SIG-M5 (cell line): ENCODE measurements at places on chromosomes 16 and 17.

DNA sequence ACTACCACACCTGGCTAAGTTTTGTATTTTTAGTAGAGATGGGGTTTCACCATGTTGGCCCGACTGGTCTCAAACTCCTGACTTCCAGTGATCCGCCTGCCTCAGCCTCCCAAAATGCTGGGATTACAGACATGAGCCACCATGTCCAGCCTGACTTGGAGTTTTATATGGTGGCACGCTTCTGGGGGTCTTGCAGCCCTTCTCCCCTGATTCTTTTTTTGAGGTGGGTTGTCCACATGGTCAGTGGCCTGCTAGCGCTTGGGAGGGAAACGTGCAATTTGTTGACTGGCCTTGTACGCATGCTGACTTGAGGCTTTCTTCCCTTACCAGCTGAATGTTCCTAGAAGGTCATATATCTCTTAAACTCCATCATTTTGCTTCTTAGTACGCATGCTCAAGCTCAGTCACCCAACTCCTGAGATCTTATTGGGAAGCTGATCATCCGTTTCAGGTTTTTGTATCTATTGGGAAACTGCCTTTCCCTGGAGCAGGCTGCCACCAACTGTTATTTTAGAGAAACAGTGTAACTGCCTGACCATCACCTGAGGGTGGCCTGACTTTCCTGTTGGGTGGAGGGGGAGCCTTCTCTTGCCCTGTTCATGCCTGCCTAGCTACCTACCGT, 13.7 kb upstream of the LDHD start:
- DNase-seq = no peak

GRCh38 chr17:54482843-54483242, 417.8 kb upstream of the TOM1L1 start:
- no peak for DNase-seq

DNA sequence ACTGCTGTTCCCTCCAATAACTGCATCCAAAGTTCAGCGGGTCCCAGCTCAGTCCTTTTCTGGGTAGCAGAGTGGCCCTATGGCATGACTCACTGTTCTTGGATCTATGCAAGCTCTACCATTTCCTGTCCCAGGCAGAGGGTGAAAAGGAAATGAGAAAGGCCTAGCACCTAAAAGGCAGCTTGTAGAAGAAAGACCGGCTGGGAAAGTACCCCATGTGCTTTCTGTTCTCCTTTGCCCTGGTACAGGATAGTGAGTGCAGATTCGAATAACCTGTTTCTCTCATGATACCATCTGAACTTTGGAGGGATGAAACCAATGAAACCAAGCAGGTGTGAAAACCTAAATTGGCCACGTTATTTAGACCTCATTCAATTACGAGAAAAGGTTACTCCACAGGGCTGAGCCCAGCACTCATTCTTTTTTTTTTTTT, 12.7 kb upstream of the HASPIN start:
- peak; percentile 30 for DNase-seq

- DNase-seq = peak; percentile 32
Measured at GRCh38 chr16:1469693-1470201, 5.1 kb downstream of the CLCN7 start.

DNA sequence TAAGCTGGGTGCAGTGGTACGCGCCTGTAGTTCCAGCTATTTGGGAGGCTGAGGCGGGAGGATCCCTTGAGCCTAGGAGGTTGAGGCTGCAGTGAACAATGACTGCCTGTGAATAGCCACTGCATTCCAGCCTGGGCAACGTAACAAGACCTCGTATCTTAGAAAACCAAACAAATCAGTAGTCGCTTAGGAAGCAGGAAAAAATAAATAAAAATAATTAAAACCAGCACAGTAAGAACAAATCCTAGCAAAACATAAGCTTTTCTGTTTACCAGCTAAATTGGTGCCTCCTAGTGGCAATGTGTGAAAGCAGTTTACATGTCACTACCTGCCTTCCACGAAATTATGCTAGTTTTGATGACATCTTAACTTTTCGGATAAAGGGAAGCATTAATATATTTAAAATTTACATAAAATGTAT, 1.3 kb downstream of the ARMC5 start:
- no peak for DNase-seq

- DNase-seq = no peak
Measured at GRCh38 chr16:22300427-22301071, 3.3 kb downstream of the POLR3E start.

- no peak for DNase-seq
Measured at GRCh38 chr17:81481815-81482505, 30.6 kb downstream of the ACTG1 start.

- no peak for DNase-seq
Measured at GRCh38 chr16:50696126-50696525, 2.7 kb downstream of the NOD2 start.

DNA sequence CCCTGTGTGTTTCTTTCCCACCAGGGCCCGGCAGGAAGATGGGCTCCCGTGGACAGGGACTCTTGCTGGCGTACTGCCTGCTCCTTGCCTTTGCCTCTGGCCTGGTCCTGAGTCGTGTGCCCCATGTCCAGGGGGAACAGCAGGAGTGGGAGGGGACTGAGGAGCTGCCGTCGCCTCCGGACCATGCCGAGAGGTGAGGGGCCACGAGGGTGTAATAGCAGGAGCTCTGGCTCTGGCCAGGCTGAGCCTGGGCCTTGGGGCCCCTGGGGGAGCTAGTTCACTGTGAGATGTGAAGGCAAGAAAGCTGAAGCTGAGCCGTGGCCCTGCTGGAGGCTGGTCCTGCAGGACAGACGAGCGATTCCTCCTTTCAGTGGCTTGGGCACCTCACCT, 20.0 kb downstream of the C1QTNF1 start:
- no peak for DNase-seq

DNA sequence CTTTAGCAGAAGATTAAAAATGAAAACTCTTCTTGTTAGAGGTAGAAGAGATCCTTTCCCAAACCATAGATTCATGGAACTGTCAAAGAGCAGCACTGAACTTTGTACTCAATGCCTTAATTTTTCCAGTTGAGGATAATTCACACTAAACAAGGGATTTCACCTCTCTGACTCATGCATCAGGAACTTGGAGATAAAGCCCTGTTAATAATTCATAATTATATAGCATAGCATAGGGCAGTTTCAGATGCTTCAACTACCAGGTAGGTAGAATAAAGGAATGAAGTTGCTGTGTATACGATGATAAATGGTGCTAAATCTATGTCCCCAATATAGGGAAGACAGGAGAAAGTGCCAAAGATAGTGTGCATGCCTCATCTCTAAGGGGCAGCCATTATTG, 450.4 kb downstream of the MAF start:
- DNase-seq = no peak

DNA sequence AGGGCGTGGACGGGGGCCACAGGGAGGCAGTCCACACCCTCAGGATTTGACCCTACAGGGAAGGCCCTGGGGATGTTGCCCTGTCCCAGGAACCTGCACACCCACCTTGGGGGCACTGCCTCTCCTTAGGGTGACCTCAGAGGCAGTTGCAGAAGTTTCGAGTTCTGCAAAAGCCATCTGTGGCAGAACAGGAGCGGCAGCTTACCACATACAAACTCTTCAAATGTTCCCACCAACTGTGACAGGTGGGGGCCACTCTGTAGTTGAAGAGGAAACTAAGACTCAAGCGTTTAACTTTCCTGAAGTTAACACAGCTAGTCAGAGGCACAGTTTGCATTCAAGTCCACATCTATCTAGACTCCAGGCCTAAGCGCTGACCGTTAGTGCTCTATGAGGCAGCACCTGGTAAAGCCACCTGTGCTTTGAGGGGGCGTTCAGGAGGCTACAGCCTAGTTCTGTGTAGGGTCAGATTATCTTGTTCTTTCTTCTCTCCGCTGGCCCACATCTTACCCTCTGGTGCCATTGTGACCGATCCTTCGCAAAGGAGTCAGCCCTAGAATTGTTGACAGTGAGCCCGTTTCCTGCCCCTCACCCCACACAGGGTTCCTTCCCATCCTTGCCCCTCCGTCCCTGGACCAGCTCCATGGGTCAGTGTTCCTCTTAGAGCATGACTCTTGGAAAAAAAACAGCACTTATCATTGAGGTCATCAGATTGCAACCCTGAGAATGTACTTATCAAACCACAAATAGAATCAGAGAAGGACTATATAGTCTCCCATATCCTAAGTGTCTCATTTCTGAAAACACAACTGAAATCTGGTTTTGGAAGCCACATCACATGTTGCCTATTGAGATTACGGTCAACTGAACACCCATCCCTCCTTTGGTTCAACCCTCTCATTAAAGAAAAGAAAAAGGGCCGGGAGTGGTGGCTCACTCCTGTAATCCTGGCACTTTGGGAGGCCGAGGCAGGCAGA, 45.4 kb downstream of the CDH1 start:
- peak; percentile 15 for DNase-seq

DNA sequence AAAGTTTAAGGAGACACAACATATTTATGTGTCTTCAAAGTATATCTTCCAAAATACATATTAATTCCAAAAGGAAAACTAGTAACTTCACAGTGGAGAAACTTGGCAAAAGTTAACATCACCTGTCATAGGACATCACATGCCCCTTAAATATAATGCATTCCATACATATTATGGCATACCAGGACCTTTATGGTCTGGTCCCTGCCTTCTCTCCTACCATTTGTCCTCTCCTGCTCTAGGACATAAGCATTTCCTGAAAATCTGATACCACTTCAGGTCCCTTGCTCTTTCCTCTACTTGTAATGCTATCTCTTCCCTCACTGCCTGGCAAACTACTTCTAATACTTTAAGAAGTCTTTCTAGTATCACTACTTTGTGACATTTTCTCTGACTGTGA, 168.1 kb upstream of the RBL2 start:
- no peak for DNase-seq

- no peak for DNase-seq
Measured at GRCh38 chr17:77489239-77489892, 348.6 kb downstream of the SEC14L1 start.

DNA sequence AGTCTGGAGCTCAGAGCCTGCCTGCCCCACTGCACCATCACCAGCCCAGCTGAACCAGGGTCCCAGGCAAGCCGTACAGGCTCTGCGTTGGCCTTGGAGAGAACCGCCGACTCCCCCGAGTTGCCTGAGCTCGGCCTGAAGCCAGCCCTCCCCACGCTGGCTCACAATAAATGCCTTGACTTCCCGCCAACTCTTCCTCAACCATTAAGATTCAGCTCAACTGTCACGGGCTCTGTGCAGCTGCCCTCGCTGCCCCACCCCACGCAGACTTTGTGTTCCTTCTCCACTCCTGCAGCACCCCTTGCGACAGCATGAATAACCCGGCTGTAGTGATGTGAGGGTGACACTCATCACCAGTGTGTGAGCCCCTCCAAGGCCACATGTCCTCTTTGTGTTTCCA, 4.8 kb upstream of the QPRT start:
- no peak for DNase-seq

GRCh38 chr16:53209877-53210276, 155.1 kb downstream of the CHD9 start:
- DNase-seq = no peak

GRCh38 chr16:714079-714478, 839 bp upstream of the METRN start:
- no peak for DNase-seq

DNA sequence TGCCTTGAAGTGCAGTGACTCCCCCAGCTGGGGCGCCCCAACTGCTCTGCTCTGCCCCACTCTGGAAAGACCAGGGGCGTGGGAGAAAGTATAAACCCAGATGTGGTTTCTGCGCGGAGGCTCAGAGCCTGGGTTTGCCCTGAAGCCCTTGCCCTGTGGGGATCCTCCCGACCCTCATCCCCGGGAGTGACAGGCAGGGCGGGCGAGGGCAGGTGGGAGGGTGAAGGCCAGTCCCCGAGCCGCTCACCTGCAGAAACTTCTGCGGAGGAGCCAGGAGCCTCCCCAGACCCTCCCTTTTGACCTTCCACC, 3.8 kb downstream of the TPSD1 start:
- no peak for DNase-seq

DNA sequence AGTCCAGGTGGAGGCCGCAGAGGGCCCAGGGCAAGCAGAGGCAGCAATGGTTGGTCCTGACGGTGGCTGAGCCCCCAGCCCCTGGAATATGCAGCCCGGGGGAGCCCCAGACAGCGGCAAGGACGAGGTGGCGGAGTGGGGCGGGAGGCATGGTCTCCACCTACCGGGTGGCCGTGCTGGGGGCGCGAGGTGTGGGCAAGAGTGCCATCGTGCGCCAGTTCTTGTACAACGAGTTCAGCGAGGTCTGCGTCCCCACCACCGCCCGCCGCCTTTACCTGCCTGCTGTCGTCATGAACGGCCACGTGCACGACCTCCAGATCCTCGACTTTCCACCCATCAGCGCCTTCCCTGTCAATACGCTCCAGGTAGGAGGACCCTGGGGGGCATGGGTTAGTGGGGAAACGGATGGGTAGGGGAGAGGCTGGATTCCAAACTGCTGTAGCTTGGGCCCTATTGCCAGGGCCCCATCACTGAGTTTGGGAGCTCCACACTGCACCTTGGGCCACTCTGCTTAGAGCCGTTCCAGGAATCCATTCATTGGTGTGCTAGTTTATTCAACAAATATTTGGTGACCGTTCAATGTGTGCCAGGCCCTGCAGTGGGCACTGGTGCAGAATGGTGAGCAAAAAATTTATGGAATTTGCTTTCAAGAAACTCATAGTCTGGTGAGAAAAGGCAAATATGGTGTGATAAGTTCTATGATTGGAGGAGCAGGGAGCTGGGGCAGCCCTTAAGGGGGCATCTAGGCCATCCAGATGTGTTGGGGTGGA, 3.8 kb downstream of the RASL10B start:
- no peak for DNase-seq

- DNase-seq = no peak
Measured at GRCh38 chr16:69019811-69020210, 85.6 kb upstream of the HAS3 start.

- DNase-seq = no peak
Measured at GRCh38 chr16:72961115-72961832, 86.7 kb downstream of the ZFHX3 start.

DNA sequence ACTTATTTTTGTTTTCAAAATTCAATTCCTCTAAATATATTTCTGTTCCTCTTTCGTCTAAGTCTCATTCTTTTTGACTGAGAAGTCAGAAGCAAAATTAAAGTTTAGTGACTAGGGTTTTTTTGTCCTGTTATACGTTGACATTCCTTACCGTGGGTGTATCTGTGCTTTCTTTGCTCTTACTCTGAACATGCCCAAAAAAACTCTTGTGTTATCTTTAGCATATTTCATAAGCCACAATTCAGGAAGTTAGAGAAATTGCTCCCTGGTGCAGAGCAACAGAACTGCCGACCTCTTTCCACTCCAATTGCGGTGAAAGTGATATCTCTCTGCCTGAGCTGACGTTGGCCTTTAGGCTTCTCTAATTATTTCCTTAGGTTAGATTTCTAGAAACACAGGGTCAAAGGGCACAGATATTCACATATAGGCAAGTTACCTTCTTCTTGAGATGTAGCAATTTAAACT, 65.7 kb downstream of the CENPV start:
- peak; percentile 83 for DNase-seq
